ENCODE measurements at places on chromosomes 6 and 20.

DNA sequence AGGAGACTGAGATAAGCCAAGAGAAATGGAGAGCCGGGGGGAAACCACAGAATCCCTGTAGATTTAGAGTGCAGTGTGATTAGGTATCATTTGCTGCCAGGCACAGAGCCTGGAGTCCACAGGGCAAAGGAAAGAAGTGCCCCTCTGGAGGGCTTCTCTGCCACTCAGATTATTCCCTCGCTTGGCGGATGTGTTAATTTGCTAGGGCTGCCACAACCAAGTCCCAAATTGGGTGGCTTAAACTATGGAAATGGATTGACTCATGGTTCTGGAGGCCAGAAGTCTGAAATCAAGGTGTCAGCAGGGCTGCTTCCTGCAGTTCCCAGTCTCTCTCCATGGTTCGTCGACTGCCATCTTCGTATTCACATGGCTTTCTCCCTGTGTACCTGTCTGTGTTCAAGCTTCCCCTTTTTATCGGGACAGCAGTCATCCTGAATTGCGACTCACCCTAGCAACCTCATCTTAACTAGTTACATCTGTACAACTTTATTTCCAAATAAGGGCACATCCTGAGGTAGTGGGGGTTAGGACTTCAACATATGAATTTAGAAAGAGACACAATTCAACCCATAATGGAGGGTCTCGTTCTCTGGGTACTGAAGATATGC is 122.2 kb downstream of the ANKRD60 start:
- DNase-seq, result no peak

- DNase-seq, result no peak
Observed at GRCh38 chr6:105382958-105383357, 19.9 kb downstream of the PREP start.

- no peak for DNase-seq
Observed at GRCh38 chr6:5536644-5537043, 275.3 kb downstream of the FARS2 start.

- DNase-seq, result no peak
Observed at GRCh38 chr20:7656687-7657467, 283.4 kb downstream of the HAO1 start.

DNA sequence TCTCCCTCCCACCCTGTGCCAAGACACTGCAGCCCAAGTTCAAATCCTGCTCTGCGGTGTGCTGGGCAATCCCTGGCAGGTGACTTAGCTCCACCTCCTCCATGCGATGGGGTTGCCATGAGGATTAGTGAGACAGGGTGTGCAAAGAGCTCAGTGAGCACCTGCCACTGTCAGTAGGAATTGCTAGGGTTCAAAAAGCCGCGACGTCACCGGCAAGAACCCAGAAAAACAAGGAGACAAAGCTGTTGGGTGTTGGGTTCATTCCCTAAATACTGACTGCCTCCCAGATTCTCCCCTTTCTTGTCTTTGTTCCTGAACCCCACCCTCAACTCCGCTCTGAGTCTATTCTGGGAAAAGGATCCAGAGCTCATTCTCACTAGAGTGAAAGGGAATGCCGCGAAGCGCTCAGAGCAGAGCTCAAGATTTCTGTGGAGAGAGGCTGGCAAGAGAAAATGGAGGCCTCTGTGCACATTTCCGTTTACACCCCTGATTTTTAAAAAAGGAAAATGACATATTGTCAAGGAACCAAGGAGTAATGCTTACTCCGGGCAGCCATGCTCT is 13.3 kb downstream of the PMEPA1 start:
- no peak for DNase-seq

- DNase-seq, result no peak
Observed at GRCh38 chr20:10249048-10249770, 30.6 kb downstream of the SNAP25 start.

GRCh38 chr6:3293271-3294155 is 34.8 kb downstream of the PSMG4 start:
- DNase-seq, result no peak

GRCh38 chr6:36170704-36171103 is 25.8 kb upstream of the BRPF3 start:
- no peak for DNase-seq

DNA sequence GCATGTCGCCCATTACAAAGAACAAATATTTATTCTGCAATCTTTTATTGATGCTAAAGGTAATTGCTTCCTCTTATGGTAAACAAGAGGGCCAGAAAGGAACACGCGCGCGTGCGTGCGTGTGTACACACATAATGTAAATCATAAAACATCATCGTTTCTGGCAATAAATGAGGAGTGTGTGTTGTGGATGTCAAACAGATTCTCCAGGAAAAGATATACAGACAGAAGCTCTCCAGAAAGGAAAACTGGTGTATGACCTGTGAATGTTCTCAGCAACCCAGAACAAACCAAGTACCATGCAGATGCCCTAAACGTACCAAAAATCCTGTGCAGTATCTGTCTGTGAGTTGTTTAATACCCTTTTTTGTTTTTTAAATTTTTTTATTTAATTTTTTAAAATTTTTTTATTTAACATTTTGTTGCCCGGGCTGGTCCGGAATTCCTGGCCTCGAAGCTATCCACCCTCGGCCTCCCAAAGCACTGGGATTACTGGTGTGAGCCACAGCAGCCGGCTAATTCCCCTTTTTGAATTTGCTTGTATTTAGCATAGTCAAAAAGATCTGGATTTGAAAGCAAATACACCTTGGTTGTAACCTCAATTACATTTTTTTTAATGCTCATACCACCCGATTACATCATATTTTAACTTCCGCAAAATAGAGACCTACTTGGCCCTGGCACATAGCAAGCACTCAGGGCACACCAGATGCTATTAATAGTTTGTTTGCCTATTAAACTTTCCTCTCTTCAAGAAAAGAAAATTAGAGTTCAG is 909 bp upstream of the NUDT3 start:
- no peak for DNase-seq

GRCh38 chr6:146770965-146771735 is 172.4 kb downstream of the ADGB start:
- DNase-seq, result no peak

- no peak for DNase-seq
Observed at GRCh38 chr6:134047673-134048072, 4.8 kb downstream of the SLC2A12 start.

DNA sequence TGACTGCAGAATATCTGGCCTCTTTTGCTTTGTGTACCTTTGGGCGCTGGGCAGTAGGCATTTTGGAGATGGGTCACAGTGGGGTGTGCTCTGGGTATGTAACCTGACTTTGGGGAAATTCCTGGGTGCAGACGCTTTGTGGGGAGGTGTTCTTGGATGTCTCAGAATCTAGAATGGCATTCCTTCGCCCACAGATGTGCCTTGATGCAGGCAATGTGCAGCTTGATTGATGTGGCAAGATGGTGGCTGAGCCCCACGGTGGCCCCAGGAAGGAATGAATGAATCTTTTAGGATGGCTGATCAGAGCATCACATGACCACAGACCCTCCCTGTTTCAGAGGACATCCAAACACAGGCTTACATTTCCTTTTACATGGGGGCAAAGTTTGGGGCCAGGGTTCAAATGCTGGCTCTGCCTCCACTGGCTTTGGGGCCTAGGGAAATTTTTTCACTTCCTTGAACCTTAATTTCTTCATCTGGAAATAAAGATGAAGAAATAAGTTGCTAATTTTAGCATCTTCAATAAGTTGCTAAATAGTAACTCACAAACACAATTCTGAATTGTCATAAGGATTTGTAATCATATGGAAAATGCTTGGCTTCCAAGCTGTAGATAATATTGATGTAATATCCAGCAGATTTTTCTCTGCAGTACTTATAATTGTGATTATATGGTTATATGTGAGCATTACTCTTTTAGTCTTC is 5.6 kb downstream of the PPP1R16B start:
- DNase-seq, result no peak

DNA sequence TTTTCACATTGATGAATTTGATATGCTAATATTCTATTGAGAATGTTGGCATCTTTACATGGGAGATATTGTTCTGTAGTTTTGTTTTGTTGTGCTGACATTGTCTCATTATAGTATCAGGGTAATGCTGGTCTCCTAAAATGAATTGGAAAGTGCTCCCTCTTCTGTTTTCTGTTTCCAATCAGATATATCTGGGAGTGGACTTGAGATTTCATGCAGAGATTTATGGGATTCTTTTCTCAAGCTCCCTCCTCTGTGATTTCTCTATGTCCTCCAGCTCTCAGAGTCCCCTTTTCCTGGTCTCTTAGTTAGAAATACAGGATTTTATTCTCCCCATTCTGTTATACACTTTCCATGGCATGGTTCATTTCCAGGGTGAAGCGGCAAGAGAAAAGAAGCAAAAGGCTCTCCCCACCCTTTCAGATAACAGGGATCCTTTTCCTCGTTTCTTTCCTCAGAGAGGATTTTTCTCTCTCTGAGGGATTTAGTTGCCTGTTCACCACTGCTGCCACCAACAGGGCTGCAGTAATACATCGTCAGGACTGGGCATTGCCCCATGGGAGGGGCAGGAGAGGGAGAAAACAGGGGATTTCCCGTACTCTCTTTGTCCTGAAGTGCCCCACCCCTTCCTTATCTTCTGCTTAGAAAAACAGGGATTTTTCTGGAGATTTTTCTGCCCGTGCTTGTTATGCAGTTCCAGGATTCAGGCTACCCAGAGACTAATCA is 59.3 kb upstream of the STMND1 start:
- no peak for DNase-seq

GRCh38 chr6:41098366-41098765 is 25.6 kb downstream of the NFYA start:
- no peak for DNase-seq

- no peak for DNase-seq
Observed at GRCh38 chr20:45368221-45368980, 5.4 kb downstream of the SYS1 start.

- DNase-seq, result no peak
Observed at GRCh38 chr20:10790013-10790412, 116.2 kb upstream of the JAG1 start.

GRCh38 chr6:109373762-109374161 is 8.5 kb downstream of the CD164 start:
- no peak for DNase-seq

DNA sequence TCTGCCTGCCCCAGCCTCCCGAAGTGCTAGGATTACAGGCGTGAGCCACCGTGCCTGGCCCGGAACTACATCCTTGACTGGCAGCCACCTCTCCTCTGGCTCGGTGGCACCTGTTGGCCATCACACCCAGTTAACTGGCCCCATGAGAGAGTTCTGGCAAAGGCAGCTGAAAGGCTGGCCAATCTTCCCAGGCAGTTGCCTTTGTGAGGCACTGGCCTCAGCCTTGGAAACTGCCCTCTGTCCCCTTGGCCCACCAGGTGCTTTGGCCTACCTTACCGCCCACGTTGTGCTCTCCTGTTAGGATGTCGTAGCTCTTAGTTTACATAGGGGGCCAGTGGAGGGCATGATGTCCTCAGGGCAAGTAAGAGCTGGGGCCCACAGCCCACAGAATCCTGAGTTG is 9.6 kb upstream of the MANBAL start:
- no peak for DNase-seq

- DNase-seq, result no peak
Observed at GRCh38 chr20:44291754-44292153, 19.2 kb downstream of the FITM2 start.

- DNase-seq, result no peak
Observed at GRCh38 chr20:10696650-10697049, 22.9 kb upstream of the JAG1 start.

DNA sequence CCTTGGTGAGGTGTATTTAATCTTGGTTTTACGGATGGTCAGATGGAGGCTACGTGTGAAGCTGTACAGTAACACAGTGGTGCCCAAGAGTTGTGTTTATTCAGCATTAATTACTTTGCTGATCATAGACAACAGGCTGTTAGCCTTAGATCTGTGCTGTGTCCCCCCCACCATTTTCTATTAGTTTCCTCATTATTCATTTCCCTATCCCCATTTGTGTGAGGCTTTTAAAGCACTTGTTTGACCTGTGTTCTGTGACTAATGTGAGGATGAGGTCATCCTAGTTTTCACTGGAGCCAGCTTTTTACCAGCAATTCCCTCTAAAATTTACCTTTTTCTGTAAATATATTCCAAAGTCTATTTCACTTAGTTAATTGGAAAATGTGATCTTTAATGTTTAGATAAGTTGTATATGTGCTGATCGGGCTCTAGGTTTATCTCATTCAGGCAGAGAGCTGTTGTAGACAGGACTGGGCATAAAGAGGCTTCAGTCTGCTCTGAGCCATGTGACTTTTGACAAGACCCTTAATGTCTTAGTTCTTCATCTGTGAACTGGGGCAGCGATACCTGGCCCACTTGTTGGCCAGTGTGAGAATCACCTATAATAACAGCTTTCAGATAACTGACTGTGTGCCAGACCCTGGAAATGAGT is 8.4 kb downstream of the MAPRE1 start:
- no peak for DNase-seq

DNA sequence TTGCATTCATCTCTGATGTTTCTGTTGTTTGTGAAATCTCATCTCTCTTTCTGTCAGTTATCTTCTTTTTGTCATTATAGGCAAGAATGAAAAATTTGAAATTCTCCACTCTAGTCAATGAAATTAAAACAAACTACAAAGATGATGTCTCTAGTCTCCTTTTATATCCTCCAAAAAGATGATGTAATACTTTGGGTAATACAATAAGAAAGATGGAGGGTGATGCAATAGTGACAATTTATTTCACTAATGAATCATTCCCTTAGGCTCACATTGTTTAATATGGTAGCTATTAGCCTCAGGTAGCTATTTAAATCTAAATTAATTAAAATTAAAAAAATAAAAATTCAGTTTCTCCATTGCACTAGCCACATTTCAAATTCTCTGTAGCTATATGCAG is 145.4 kb downstream of the UST start:
- no peak for DNase-seq

DNA sequence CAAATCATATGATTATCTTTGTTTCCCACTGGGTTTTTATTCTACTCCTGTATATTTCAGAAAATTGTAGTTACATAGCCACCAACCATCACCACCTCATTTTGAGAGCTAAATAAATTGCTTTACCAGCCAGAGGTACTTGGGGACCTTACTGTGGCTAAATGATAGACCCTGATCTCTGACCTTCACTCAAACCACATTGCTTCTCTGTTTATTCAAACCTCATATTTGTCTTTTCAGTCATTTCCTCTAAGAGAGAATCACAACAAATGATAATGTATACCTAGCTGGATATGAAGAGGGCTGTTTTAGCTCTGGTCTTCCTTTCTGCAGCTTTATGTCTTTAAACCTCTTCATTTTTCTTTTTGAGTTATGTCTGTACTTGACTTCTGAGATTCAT is 142.8 kb downstream of the ADGB start:
- DNase-seq, result no peak

GRCh38 chr6:23505026-23505425 is 621.0 kb upstream of the NRSN1 start:
- no peak for DNase-seq
